ENCODE measurements at places on chromosomes 3 and 15.

DNA sequence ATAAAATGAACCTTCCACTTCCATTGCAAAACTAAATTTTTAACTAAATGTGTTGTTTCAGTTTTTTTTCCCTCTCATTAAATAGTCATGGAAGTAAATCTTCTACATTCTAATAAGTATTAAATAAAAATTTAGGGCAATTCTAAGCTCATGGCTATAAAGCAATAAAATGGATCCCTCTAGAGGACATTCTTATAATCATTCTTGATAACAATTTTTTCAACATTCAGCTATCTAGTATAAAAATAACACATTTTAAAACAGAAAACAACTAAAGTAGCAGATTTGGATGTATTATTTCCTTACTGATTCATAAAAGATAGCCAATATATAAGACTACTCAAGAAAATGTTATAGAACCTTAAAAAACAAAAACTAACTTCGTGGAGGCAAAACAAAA, 393.1 kb downstream of the PLOD2 start:
- peak; percentile 23 for DNase-seq

DNA sequence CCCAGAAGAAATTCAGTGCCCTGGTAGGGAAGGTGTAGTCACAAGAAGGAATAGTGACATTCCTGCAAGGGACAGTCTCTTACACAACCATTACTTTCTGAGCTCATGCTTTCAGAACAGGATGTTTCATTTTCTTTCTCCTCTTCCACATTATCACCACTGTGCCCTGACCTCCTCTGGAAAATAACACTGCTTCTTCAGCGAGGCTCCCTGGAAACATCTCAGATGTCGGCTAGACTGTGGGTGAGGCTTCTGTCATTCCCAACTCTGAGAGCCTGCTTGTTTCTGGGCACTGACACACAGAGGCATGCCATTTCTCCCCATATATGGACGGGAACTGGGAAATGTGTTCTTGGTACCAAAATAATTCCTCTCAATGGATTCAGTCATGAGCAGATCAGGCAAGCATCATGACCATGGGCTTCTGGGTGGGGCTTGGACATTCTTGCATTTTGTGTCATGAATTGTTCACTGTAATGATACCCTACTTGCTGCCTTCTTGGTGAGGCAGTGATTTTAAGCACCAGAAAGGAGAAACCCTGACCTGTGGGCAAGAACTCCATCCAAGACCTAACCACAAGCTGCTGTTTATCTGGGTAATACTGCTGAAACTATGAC, 14.3 kb upstream of the TNFAIP8L3 start:
- DNase-seq, result no peak

DNA sequence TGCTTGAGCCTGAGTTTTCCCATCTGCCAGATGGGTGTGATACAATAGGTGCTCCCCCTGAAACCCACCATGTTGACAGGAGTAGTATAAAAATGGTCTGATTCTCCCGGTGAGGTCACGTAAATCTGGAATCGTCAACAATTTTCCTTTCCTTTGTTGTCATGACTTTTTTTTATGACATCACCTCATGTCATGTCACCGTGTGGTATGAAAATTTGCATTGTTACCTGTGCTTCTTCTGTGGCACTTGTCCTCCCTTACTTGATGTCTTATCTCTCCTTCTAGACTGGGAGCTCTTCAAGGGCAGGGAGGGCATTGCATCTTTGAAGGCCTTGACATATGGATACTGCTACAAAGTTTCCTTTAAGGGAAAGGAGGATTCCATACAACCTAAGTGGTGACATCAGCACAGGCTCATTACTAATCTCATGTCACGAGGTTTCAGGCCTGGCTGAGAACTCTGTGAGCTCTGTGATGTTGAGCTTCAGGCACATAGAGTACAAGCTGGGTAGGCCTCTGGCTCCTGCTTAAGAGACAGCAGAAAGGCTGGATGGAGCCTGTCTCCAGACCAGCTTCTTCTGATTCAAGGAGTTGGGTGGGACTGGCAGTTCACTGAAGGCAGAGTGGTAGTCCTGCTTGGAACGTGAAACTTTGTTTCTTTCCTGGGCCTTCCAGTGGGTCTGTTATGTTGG, 66.3 kb downstream of the LPP start:
- no peak for DNase-seq

DNA sequence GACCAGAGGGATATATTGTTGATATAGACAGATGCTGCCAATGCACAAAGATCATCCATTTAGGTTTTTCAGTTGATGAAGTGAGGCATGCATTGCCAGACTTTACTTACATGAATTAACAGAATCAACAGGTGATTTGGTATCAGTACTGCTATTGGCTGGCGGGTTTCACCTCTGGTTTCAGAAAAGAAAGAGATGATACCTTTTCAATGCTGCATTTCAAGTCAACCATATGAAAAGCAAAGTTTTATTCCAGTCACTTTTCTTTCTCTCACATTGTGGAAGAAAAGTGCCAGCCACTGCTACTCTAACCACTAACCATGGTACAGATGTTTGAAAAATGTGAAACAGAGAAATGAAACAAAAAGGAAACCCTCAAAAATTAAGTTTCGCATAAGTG, 289.1 kb downstream of the TIGIT start:
- no peak for DNase-seq

DNA sequence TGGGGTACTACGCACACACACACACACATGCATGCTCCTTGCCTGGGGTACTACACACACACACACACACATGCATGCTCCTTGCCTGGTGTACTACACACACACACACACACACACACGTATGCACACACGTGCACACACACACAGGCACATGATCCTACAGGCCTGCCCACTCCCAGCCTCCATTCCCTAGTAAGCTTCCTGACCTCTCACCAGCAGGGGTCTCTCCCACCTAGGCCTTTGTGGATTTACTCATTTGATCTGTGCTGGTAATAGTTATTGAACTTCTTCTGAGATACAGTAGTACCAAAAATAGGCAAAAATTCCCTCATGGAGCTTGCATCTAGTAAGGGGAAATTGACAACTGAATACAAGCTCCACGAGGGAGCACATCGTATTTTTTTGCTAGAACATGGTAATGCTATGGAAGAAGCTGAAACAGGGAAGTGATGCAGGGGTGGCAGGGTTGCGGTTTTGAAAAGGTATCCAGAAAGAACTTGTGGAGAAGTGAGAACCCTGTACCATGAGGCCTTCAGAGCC, 19.1 kb downstream of the TTC21A start:
- DNase-seq, result peak; percentile 19

- no peak for DNase-seq
These were observed 275.3 kb upstream of the GOLGA6L4 start for GRCh38 chr15:83960192-83960829.

DNA sequence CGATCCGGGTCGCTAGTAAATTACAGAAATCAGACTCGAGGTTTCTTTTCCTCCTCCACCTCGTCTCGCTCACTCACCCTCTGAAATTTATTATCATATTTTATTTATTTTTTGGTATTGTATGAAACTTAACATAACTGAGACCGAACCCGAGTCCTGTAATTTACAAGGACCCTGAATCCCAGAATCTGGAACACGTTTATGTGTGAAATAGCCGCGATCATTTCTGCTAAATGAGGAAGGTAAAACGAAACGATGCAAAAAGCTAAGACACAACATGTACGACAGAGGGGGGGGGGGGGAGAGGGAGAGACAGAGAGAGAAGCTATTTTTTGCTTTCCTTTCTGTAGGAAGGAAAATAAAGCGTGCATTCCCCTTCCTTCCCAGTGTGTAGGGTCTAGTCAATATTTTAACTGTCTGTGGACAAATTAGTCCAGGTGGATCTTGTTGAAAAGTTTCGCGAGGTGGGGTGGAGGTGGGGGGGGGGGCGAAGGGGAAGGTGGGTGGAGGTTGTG, 1.6 kb downstream of the BBX start:
- DNase-seq, result peak; percentile 49

GRCh38 chr3:27451251-27451650, 32.9 kb downstream of the SLC4A7 start:
- no peak for DNase-seq

DNA sequence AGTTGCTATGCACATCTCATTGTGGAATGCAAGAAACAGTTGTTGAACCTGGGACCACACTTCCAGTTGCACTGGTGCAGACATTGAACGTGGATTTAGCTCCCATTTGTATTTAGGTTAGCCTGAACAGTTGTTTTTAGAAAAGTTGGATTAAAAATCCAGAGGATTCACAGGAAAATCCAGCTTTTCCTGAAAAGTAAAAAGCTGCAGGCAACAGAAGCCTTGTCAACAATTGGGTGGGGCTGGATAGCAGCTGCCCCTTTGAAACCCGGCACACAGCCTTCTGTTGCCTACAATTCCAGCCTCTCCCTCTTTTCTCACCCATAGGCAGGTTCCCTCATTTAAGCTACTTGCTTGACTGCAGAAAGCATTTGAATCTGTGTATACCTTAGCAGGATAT, 165.3 kb upstream of the TBL1XR1 start:
- no peak for DNase-seq

DNA sequence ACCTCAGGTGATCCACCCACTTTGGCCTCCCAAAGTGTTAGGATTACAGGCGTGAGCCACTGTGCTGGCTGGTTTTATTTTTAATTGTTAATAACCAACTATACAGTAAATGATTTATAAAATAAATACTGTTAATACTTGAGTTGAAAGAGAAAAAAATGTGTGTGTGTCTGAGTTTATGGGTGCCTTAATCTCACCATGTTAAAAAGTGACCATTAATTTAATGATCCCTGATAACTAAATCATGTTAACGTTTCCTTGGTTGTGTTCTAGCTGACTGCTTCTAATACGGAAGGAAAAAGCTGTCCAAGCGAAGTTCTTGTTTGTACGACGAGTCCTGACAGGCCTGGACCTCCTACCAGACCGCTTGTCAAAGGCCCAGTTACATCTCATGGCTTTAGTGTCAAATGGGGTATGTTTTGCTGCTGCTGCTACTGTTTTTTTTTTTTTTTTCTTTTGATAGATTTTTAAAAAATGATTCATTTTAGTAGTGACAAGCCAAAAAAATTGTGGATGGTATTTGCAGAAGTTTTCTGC, 113.5 kb downstream of the GHSR start:
- DNase-seq, result no peak

DNA sequence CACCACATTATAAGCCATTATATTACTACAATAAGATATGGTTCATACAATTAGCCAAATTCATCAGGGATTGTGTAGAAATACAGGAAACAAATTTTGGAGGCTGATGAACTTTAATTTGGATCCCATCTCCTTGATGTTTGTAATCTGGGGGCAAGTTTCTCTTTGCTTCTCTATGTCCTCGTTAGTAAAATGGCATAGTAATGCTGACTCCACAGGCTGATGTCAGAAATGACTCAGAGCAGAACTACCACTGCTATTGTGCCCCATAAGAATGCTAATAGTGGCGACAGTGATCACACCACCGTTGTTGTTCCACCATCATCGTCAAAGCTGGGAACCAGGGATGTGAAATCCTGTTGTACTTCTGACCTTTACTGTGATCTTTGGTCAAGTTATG, 722.3 kb upstream of the LMCD1 start:
- DNase-seq, result peak; percentile 28

DNA sequence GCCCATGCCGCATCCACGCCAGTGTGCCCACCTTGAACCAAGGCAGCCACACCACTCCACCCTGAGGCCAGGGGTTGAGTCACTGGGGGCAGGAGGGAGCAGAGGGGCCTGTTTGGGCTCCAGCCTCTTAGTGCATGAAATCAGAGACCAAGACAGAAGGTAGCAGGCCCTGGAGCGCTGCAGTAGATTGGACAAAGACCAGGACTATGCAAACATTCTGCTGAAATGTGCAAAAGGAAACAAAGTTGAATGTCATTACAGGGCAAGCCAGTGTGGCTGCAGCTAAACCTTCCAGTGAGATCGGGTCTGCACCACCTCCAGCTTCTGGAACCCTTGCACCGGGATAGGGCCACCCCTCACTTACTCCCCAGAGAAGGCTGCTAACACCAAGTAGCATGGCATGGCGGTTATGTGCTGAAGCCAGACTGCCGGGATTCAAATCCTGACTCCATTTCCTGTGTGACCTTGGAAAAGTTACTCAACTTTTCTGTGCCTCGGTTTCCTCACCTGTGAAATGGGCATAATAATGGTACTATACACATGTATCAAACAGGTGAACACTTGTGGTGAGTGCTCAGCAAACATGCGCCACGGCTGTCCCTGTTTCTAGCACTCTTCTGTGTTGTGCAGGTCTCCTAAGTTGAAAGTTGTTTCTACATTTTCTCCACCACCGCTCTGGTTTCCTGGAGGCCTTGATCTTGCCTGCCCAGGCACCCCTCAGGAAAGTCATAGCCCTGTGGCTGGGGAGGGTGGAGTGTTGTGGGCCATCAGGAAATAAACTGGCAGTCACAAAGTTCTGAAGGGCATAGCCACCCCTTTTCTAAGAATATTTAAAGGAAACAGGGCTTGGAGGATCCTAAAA, 25.0 kb upstream of the GP9 start:
- DNase-seq, result no peak

- DNase-seq, result no peak
These were observed 73.1 kb upstream of the FBN1 start for GRCh38 chr15:48718646-48719045.

GRCh38 chr3:13715961-13716360, 163.9 kb downstream of the WNT7A start:
- DNase-seq, result no peak

GRCh38 chr3:25785826-25786225, 2.6 kb upstream of the NGLY1 start:
- peak; percentile 64 for DNase-seq

DNA sequence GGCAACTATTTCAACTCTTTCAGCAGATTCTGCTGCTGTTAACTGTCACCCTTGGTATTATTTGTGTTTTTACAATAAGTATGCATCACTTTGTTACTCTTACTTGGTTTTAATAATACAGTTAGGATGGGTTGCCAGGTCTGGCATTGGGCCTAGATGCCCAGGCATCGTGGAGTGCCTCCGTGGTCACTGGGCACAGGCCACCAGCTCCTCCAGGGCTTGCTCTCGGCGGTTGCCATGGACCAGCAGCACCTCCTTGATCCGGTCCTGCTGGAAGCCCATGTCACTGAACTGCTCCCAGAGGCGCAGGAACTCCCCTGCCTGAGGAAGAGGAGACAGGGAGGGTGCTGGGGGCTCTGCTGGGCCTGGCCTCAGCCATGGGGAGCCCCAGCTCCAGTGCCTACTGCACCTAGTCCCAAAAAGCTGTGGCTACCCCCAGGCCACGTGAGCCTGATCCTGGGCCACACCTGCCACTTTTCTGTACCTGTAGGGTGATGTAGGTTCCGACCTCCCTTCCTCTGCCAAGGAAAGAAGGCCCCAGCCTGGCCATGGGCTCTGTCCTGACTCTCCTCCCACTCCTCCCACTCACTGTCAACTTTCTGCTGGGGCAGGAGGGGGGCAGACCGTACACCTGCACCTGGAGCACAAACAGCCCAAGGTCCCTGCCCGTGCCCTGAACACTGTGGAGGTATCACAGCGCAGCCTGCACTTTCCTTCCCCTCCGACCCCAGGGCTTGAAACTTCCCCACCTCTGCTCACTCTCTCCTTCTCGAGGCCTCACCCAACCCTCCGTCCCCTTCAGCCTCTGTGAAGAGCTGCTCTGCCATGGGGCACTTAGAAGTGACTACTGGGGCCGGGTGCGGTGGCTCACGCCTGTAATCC, 16.6 kb downstream of the KBTBD13 start:
- no peak for DNase-seq

- peak; percentile 51 for DNase-seq
These were observed 58.2 kb upstream of the FLNB start for GRCh38 chr3:57949785-57950615.

- no peak for DNase-seq
These were observed 10.0 kb downstream of the ARIH2 start for GRCh38 chr3:48928679-48929078.

GRCh38 chr15:68404056-68404798, 27.7 kb downstream of the ITGA11 start:
- no peak for DNase-seq

GRCh38 chr3:108008931-108009639, 81.7 kb downstream of the CD47 start:
- no peak for DNase-seq

Data from RKO (cell line).